GM03348 (cell line): ENCODE measurements at places on chromosomes 11 and 22.
A peak's percentile ranks its signal among the peaks of the same experiment; 100 is the strongest.

DNA sequence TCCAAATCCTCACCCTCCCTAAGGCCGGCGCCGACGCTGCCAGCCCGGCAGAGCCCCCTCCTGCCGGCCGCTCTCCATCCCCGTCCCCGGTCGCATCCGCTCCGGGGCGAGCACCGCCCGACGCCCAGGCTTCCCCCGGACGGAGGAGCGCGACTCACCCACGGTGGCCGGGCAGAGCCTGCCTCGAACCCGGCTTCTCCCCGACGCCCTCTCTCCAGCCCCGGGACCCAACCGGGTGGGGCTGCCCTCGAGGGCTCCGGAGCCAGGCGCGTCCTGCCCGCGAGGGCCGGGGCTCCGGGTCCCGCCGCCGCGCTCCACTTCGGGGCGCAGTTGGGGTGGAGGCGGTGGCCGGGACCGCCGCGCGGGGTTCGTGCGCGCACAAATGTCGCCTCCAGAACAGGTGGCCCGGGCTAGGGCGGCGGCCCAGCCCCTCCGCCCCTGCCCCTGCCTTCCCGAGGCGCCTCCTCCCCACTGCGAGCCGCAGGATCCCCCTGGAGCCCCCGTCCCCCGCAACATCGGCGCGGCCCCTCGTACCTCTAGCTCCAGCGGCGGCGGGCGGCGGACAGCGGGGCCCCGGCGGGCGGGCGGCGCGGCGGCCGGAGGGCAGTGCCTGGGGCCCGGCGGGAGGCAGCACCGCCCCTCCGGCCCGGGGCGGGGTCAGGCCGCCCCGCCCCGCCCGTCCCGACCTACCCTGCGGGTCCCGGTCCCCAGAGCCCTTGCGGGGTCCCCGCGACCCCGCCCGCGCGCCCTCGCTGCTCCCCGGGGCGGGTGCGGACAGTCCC lies at the start of gene A4GALT:
Gene A4GALT, minus strand, starts transcription at position 608 of the 782 bp plus-strand sequence. CDS start 26,919 bp downstream, outside the sequence.
- DNase-seq: peak; percentile 94

DNA sequence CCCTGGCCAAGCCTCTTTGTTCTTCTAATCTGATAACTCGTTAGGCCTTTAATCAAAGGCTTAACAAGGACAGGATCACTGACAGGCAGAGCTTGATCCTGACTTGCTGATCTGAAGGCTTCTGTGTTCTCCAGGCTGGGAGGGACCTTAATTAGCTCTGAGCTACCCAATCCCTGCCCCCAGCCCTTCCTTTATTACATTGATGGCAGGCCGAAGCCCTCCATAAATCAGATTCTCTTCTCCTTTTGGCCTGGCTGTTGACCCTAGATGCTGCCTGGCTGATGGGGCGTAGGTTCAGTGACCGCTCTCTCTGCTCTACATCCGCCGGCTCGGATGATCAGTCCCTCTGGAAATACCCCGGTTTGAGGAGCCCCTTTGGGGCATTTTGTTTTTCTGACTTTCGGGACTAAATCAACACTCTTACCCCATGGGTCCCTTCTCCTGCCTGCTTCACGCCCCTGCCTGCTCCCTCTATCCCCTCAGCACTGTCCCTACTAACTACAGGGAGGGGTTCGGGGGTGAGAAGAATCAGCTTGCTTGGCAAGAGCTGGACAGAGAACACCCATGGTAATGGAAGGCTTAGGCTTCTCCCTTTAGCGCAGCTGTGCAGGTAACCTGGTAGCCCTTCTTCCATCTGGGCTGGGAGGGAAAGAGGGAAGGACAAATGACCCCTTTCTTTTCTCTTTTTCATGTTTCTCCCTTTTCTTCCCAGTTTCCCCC lies 10.0 kb upstream of the RRM1 start:
- DNase-seq: no peak

DNA sequence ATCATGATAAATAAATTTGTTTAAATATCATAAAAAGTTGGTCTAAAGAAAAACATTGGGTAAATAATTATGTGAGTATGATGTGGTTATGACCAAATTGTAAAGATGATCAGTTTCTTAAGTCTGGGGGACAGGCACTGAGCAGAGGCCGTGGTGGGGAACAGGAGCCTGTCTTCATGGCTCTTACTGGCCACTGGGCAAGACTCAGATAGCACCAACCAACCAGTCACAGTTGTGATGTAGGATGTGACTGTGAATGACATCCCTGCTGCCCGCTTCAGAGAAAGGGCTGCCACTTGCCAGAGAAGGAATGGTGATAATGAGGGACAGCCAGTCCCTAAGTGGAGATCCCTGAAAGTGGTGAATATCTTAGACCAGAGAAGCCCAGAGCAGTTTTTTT lies 7.0 kb downstream of the PTPRJ start:
- no peak for DNase-seq

DNA sequence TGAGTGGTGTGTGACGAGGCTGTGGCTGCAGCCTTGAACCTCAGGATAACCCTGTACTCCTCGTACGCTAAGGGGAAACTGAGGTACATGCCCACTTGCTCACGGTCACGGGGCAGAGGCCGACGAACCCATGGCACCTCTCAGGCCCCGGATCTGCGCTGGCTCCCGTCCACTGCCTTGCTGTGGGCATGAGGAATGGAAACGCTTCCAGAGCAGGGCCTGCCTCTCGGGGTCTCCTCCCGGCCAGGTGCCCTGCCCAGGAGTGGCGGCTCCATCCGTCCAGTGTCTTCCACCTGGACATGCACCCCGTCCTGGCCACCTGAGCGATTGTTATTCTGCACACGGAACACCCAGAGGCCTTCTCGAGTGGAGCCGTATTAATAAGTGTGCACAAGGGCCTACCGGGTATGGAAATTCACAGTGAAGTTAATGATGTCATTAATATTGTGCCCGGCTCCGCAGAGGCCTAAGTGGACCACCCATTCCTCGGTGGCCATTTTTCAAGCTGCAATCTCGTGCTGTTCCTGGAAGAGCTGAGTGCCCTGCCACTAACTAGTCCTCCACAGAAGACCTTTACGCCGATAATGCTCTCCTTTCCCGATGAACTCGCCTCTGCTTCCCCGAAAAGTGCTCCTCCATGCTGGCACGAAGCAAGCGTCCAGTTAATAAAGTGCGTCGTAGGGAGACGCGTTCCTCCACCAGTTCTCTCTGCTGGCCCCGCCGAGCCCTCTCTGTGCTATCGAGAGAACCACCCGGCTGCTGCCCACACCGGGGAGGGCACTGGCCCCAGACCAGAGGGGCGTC lies 927.9 kb downstream of the BRD1 start:
- no peak for DNase-seq

- DNase-seq: peak; percentile 90
Observed at GRCh38 chr11:59135648-59136461, 6.8 kb upstream of the FAM111A start.

DNA sequence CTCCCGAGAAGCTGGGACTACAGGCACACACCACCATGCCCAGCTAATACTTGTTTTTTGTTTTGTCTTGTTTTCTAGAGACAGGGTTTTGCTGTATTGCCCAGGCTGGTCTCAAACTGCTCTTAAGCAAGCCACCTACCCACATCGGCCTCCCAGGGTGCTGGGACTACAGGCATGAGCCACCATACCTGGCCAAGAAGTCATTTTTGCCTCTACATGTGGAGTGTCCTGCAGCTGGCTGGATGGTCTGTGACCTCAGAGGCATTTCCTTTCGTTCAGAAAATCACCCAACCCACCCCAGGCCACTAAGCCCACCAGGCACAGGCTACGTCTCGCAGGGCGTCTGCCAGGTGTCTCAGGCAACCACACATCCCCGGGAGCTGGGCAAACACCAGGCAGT lies 12.8 kb downstream of the SHANK2 start:
- DNase-seq: no peak
